ENCODE measurements at places on chromosomes 1 and 21. TPM values are rescaled to one million over a fixed set of nuclear protein-coding genes. Genes with fewer than 3 reads are reported as not detected.

Gene CRNN
- not detected for total RNA-seq

Gene GJA5
- total RNA-seq: 69.8 TPM

Gene CLEC20A
- not detected for total RNA-seq

Gene COL8A2
- 1.2 TPM for total RNA-seq

Gene BCAR3
- 23.5 TPM for total RNA-seq

Gene GPA33
- 0.91 TPM for total RNA-seq

Gene KCNT2
- total RNA-seq: 0.60 TPM

Gene AADACL4
- total RNA-seq: not detected

GRCh38 chr1:96487971-96488370 is 233.6 kb upstream of the PTBP2 start:
- DNase-seq: no peak
- no peaks in the 10 kb centered on the region for H3K36me3 ChIP-seq
- no peaks in the 10 kb centered on the region for H3K4me1 ChIP-seq

- DNase-seq: no peak
- H3K4me3 ChIP-seq: no peak overlapping the region
- H3K4me1 ChIP-seq: peaks cover 7% of the 10 kb centered on the region
- no peaks in the 10 kb centered on the region for H3K27me3 ChIP-seq
- H3K27ac ChIP-seq: no peak overlapping the region
- no peaks in the 10 kb centered on the region for H3K36me3 ChIP-seq
These were observed 141.0 kb upstream of the TNR start for GRCh38 chr1:175884369-175884768.

GRCh38 chr1:39270368-39270767 is 65.9 kb downstream of the MACF1 start:
- H3K4me1 ChIP-seq: peaks cover 84% of the 10 kb centered on the region
- no peaks in the 10 kb centered on the region for H3K36me3 ChIP-seq
- DNase-seq: no peak
- no peaks in the 10 kb centered on the region for H3K27me3 ChIP-seq
- peak overlapping the region; percentile 76 for H3K27ac ChIP-seq

DNA sequence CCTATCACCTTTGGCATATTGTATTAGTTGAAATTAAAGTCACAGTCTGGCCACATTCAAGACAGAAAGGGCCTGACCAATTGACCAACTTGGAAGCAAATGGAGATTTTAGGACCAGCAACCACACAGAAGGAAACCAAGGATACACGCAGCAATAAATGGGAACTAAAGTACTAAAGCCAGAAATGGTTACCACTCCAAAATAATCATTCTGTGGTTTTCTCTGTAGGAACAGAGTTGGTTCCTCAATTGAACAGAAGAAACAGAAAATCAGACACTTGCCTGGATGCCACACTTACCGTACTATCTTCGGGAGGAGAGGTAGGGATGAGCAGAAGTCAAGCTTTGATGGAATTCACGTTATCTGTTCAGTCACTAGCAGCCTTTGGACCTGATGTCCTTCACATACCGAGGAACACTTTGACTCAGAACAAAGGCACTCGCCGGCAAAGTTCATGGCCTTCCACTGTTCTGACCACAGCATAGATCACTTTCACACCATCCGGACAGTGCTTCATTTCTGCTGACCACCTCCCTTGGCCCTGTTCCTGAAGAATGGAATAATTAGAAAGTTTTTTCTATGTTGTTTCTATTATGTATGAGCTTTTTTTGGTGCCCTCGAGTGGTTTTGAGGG is 96.9 kb downstream of the LPAR3 start:
- H3K27ac ChIP-seq: peak overlapping the region; percentile 7
- peaks cover 2% of the 10 kb centered on the region for H3K36me3 ChIP-seq
- H3K4me3 ChIP-seq: peak overlapping the region; percentile 45
- DNase-seq: no peak

DNA sequence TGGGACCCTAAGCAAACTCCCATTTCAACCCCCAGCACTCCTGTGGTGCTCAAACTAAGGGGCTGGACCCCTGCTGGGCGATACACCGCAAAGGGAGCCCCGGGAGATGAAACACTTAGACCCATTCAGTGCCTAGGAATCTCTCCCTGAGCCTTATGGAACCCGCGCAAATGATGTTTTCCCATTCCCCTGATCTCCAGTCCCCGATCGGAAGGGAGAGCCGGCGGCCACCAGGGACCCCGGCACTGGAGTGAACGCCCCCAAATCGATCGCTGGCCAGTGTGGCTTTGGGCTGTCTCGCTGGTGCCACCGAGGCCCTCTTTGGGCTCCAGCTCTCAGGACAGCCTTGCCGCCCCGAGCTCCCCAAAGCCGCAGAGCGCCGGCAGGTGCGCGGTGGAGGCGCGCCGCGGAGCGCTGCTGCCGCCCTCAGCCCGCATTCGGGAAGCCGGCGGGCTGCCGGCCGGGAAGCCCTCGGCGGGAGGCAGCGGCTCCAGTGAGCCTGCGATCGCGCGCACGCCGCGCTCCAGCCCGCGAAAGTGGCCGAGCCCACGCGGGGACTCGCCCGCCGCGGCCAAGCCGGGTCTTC is 1.1 kb downstream of the PLXNA2 start:
- peaks cover 79% of the 10 kb centered on the region for H3K4me1 ChIP-seq
- no peaks in the 10 kb centered on the region for H3K27me3 ChIP-seq
- DNase-seq: no peak
- peak overlapping the region; percentile 94 for H3K4me3 ChIP-seq
- no peaks in the 10 kb centered on the region for H3K36me3 ChIP-seq

GRCh38 chr1:20640183-20640597 is 6.9 kb downstream of the PINK1 start:
- H3K4me3 ChIP-seq: no peak overlapping the region
- no peaks in the 10 kb centered on the region for H3K27me3 ChIP-seq
- H3K27ac ChIP-seq: no peak overlapping the region
- DNase-seq: no peak
- H3K36me3 ChIP-seq: peaks cover 90% of the 10 kb centered on the region

- no peak overlapping the region for H3K27ac ChIP-seq
- no peak overlapping the region for H3K4me3 ChIP-seq
- H3K4me1 ChIP-seq: peaks cover 17% of the 10 kb centered on the region
- no peak for DNase-seq
- H3K27me3 ChIP-seq: no peaks in the 10 kb centered on the region
These were observed 117.2 kb downstream of the DYRK1A start for GRCh38 chr21:37483776-37484175.

DNA sequence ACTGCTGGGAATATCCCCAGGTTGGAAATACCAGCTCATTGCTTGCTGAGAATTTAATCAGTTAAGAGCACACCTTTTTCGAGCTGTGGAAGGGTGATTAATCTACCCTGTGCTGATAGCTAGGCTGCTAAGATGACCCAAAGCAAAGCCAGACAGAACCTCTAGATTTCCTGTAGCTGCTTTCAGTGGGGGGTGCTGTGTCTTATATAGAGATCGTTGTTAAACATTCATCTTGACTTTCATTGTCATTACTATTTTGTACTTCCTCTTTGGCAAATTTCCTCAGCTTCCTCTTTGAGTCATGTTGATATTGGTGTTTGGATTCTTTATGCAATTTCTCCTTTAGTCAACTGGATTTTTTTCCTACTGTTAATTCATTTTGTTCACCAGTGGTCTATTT is 155.3 kb downstream of the DISC1 start:
- H3K27me3 ChIP-seq: no peaks in the 10 kb centered on the region
- no peaks in the 10 kb centered on the region for H3K36me3 ChIP-seq
- DNase-seq: no peak
- H3K4me1 ChIP-seq: peaks cover 34% of the 10 kb centered on the region

DNA sequence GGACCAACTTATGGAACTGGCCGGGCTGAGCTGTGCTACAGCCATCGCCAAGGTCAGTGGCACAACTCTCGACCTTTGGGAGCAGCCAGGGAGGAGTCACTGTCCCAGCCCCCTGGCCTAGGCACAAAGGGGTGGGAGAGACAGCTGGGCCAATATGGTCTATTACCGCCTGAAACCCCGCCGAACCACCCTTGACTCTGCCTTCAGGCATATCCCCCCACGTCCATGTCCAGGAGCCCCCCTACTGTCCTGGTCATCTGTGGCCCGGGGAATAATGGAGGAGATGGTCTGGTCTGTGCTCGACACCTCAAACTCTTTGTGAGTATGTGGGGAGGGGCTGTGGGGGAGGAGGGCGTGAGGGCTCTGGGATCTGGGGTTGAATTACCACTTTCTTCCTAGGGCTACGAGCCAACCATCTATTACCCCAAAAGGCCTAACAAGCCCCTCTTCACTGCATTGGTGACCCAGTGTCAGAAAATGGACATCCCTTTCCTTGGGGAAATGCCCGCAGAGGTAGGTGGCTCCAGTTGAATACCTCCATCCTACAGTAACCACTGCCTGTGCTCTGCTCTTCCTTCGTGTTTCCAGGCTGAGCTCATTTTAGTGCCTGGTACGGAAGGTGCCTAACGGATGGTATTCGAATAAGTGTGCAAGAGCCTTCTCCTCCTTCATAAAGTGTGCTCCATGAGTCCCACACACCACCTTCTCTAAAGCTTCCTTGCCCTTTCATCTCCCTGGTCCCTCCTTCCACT is 758 bp downstream of the NAXE start:
- peak overlapping the region; percentile 90 for H3K4me3 ChIP-seq
- H3K27me3 ChIP-seq: no peaks in the 10 kb centered on the region
- peaks cover 41% of the 10 kb centered on the region for H3K36me3 ChIP-seq
- peak overlapping the region; percentile 91 for H3K27ac ChIP-seq

GRCh38 chr1:192476802-192477298 is 98.7 kb upstream of the RGS1 start:
- peak overlapping the region; percentile 21 for H3K27ac ChIP-seq
- H3K36me3 ChIP-seq: no peaks in the 10 kb centered on the region
- no peaks in the 10 kb centered on the region for H3K27me3 ChIP-seq

DNA sequence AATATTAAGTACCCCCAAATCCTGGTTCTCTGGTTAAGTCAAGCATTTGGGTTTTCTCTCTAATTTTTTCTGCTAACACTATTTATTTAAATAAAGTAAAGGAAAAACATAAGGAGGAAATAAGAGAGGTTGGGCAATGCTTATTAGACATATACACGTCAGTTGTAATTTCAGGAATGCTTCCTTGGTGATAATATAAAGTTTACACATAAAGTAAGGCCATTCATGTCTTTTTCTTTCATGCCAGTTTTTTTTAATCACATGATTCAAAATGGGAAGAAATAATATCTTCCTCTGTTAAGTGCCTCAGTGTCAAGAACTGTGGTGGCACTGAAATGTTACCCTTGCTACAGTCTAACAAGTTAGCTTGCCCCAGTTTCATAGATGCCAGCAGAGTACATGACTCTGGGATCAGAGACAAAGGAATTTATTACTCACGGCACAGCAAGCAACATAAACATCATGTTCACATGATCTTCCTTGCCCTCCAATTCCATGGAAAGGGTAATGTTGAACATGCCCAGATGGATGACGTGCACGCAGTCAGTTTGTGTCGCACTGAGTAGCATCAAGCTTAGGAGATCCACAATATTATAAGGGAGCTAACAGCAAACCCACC is 184.9 kb downstream of the PLA2G4A start:
- DNase-seq: no peak
- no peak overlapping the region for H3K4me3 ChIP-seq
- no peaks in the 10 kb centered on the region for H3K36me3 ChIP-seq
- no peak overlapping the region for H3K27ac ChIP-seq

- H3K27ac ChIP-seq: no peak overlapping the region
- no peaks in the 10 kb centered on the region for H3K27me3 ChIP-seq
- no peaks in the 10 kb centered on the region for H3K4me1 ChIP-seq
- H3K4me3 ChIP-seq: no peak overlapping the region
These were observed 95.9 kb downstream of the PLD5 start for GRCh38 chr1:242428399-242429190.

GRCh38 chr1:211833174-211833820 is 2.7 kb upstream of the LPGAT1 start:
- DNase-seq: no peak
- H3K4me3 ChIP-seq: no peak overlapping the region
- peaks cover 6% of the 10 kb centered on the region for H3K27me3 ChIP-seq

DNA sequence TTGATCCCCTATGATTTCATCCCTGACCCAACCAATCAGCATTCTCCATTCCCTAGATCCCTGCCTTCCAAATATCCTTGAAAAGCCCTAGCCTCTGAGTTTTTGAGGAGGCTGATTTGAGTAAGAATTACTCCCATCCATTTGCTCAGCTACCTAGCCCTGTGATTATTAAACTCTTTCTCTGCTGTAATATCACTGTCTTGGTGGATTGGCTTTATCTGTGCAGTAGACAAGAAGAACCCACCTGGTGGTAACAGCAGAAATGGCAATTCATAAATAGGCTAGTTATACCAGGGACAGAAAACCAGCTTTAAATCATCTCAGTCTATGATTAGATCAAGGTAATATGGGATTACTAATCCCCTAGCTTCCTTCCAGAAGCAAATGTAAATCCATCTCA is 13.0 kb downstream of the IL20 start:
- no peaks in the 10 kb centered on the region for H3K4me1 ChIP-seq
- no peak overlapping the region for H3K27ac ChIP-seq
- no peaks in the 10 kb centered on the region for H3K36me3 ChIP-seq
- no peaks in the 10 kb centered on the region for H3K27me3 ChIP-seq
- no peak overlapping the region for H3K4me3 ChIP-seq
- DNase-seq: no peak

All from left ventricle myocardium inferior (tissue), 1 donor.